ENCODE measurements at places on chromosomes 3 and 15.
A peak's percentile ranks its signal among the peaks of the same experiment; 100 is the strongest.

DNA sequence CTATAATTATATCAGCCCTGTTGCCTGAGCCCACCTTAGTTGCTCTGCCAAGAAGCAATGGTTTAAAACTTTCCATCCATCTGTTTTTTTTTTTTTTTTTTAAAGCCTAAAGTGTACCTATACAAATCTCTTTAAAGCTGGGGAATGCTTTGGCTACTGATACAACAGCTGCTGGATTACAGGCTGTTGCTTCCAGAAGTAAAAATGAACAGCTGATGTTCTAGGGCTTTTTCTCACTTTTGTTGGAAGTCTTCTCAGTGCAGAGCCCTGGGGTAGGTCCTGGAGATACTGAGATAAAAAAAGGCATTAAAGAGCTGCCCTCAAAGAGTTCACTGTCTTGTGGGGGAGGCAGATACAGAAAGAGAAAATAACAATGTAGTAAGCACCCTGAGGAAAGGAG is 218.1 kb downstream of the NLGN1 start:
- no peak for DNase-seq
- no peaks in the 10 kb centered on the region for H3K27me3 ChIP-seq
- H3K36me3 ChIP-seq = no peaks in the 10 kb centered on the region
- H3K27ac ChIP-seq = no peak overlapping the region

DNA sequence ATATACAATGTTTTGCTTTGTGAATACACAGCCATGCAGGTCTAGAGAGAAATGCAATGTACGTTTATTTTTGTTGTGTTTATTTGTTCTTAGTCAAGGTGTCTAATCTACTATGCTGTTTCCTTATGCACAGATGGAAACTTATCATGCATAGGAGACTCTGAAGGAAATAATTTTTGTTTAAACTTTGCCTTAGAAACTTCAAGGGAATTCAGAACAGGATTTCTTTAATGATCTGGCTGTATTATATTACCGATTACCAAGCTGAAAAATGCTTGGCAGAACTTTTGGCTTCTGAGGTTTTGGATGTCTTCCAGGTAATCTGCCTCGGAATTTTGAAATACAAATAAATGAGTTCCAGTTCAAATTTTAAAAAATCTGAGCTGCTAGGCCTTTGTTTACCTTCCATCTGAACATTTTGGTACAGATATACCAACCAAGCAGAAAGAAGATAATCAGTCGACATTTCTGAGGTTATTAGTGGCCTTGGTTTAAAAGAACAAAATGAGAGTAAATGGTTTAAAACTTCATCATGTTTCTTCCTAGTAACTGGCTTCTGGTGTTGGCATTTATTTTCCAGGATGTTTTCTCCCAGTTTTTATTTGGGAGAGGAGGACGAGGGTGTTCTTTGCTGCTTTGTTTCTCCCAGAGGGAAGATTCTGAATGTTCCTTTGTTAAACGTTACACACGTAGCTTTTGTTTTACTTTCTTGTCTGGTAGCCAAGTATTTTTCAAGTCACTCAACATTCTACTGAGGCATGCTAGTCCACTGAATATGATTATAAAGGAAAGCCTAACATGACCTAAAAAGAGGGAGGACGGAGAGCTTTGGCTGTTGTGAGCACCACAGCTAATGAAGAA is 421.8 kb upstream of the TBL1XR1 start:
- peak overlapping the region; percentile 64 for H3K27ac ChIP-seq
- H3K27me3 ChIP-seq = no peaks in the 10 kb centered on the region
- H3K36me3 ChIP-seq = no peaks in the 10 kb centered on the region
- peak overlapping the region; percentile 26 for H3K4me3 ChIP-seq
- peaks cover 52% of the 10 kb centered on the region for H3K4me1 ChIP-seq
- peak; percentile 91 for DNase-seq

- H3K4me3 ChIP-seq = peak overlapping the region; percentile 45
- peaks cover 51% of the 10 kb centered on the region for H3K4me1 ChIP-seq
- no peaks in the 10 kb centered on the region for H3K36me3 ChIP-seq
- H3K27ac ChIP-seq = peak overlapping the region; percentile 91
- no peaks in the 10 kb centered on the region for H3K27me3 ChIP-seq
These were observed 8.1 kb downstream of the CAV3 start for GRCh38 chr3:8741581-8742261.

DNA sequence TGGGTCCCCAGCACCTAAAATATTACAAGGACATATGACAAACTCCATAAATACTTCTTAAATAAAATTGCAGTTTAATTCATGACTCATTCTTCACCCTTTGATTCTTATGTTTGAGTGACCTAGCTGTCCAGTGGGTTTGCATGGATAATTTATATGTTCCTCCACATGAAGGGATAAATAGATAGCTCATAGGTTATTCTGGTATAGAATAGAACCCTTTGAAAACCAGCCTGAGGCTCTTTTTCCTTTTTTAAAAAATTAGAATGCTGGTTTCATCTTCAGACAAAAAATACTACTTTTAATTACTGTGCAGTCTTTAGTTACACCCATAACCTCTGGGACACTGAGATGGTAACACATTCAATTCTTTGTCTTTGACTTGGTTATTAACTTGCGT is 97.1 kb upstream of the SAMMSON start:
- no peak for DNase-seq
- no peak overlapping the region for H3K27ac ChIP-seq
- peaks cover 9% of the 10 kb centered on the region for H3K4me1 ChIP-seq
- no peaks in the 10 kb centered on the region for H3K36me3 ChIP-seq

DNA sequence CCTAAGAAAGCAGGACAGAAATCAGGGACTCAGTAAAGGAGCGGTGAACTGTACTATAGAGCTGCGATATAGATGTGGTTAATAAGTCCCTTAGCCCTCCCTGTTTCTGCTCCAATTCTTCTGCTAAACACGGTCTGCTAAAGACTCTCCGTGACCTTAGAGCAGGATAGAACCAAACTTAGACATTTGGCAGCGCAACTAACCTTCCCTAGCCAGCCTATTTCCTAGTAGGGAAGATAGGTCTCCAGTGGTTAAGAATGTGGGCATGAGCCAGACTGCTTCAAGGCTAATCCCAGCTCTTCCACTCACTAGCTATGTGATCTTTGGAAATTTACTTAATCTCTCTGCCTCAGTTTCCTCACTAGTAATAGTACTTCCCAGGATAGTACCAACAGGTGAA is 193.6 kb upstream of the IL12A start:
- no peak overlapping the region for H3K27ac ChIP-seq
- H3K36me3 ChIP-seq = no peaks in the 10 kb centered on the region
- DNase-seq = no peak
- H3K4me1 ChIP-seq = peaks cover 7% of the 10 kb centered on the region

GRCh38 chr3:68088636-68089035 is 434.2 kb upstream of the SUCLG2 start:
- no peak for DNase-seq
- no peaks in the 10 kb centered on the region for H3K27me3 ChIP-seq
- no peaks in the 10 kb centered on the region for H3K4me1 ChIP-seq
- no peak overlapping the region for H3K27ac ChIP-seq
- no peaks in the 10 kb centered on the region for H3K36me3 ChIP-seq

DNA sequence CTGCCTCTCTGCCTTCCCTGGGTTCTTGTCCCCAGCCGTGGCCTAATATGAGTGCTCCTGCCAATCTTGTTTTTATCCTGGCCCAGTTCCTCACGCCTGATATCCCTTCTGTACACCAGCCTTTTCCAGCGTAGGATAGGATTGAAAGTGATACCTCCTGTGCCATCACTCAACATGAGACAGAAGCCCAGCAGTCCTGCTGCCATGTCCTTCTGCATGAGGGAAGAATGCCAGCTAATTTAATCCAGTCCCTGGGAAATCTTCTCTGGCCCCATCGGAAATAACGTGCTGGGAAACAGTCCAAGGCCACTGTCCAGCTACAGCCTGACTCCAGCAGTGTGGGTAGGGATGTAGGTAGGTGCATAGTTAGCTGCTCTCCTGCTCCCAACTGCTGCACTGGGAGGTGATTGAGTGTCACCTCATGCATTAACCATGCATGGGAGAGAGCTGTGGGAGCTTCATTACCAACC is 92.0 kb upstream of the TPM1 start:
- no peak overlapping the region for H3K4me3 ChIP-seq
- H3K4me1 ChIP-seq = no peaks in the 10 kb centered on the region
- no peak for DNase-seq
- no peak overlapping the region for H3K27ac ChIP-seq
- no peaks in the 10 kb centered on the region for H3K27me3 ChIP-seq

- H3K4me3 ChIP-seq = no peak overlapping the region
- H3K36me3 ChIP-seq = no peaks in the 10 kb centered on the region
- peaks cover 48% of the 10 kb centered on the region for H3K4me1 ChIP-seq
- peak; percentile 80 for DNase-seq
These were observed 19.5 kb upstream of the TIMP4 start for GRCh38 chr3:12178091-12178820.

DNA sequence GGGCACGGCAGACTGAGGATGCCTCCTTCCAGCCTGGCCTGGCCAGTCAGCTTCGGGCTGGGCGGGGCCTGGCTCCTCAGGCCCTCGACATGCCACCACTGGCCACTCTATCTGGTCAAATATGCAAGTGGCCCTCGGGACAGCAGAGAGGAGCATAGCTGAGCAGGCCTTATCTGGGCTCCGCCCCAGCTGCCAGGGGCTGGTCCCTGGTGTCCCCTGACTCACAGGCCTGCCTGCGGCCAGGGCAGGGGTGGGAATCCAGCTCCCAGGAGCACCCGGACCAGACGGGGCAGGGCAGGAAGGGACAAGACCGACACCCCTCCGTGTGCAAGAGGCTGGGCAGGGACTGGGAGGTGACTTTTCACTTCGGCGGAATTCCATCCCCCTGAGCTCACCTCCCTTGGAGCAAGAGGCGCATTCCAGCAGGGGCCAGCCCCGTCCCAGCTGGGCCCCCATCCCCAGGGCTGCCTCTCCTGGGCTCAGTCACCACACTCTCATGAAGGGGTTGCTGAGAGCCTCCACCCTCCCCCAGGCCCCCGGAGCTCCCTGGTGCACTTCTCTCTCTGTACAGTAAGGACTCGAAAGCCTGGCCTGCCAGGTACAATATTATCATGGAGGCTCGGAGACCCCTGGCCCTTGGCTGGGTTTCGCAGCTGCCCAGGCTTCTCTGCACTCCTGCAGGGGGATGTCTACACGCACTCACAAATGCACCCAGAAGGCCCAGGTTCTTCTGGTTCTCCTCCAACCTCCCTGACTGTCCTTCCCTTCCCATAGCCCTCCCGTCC is 29.5 kb downstream of the WNT7A start:
- H3K27me3 ChIP-seq = no peaks in the 10 kb centered on the region
- H3K27ac ChIP-seq = peak overlapping the region; percentile 84
- H3K36me3 ChIP-seq = peaks cover 14% of the 10 kb centered on the region
- DNase-seq = peak; percentile 98
- H3K4me1 ChIP-seq = peaks cover 61% of the 10 kb centered on the region
- H3K4me3 ChIP-seq = no peak overlapping the region

GRCh38 chr3:2246873-2247648 is 148.4 kb downstream of the CNTN4 start:
- no peaks in the 10 kb centered on the region for H3K27me3 ChIP-seq
- no peaks in the 10 kb centered on the region for H3K4me1 ChIP-seq
- no peak overlapping the region for H3K27ac ChIP-seq
- H3K4me3 ChIP-seq = no peak overlapping the region
- no peaks in the 10 kb centered on the region for H3K36me3 ChIP-seq

- H3K36me3 ChIP-seq = no peaks in the 10 kb centered on the region
- no peak overlapping the region for H3K27ac ChIP-seq
- no peaks in the 10 kb centered on the region for H3K4me1 ChIP-seq
- DNase-seq = no peak
- H3K4me3 ChIP-seq = no peak overlapping the region
- H3K27me3 ChIP-seq = peaks cover 31% of the 10 kb centered on the region
These were observed 65.8 kb downstream of the NSMCE3 start for GRCh38 chr15:29203718-29204368.

DNA sequence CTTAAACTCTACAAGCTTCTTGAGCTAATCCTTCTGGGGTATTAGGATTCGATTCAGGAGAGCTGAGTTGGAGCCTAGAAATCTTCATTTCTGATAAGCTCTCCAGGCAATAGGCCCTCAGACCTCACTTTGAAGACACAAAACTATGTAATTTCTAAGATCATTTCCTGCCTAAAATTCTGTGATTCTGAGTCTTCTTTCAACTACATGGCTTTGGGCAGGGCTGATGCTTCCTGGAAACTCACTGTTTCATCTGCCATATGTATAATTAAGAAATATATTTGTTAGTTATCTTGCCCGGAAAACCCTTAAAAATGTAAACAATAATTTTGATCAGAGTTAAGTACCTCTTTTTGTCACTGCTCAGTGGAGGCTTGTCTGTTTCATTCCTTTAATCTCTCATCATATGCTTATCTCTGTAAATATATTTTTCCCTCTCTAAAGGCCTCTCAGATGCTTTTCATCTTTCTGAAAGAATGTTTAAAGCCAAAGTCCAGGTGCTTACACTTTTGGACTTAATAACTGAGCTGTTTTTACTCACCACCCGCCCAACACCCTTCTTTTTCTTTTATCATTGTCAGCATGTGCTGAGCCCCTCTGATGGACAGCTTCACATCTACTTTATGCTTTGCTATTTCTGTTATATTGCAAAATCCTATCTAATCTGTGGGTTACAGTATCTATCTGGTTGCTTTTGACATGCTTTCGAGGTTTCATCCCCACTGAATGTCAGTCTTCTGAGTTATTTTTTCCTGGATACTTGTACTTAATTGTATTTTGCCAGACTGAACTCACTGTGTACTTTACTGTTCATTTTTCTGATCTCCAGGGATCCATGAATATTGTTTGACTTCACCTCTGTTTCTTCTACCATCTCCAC is 38.2 kb downstream of the FILIP1L start:
- H3K4me1 ChIP-seq = peaks cover 27% of the 10 kb centered on the region
- H3K4me3 ChIP-seq = no peak overlapping the region
- H3K36me3 ChIP-seq = no peaks in the 10 kb centered on the region

- H3K4me3 ChIP-seq = no peak overlapping the region
- no peaks in the 10 kb centered on the region for H3K27me3 ChIP-seq
- H3K27ac ChIP-seq = no peak overlapping the region
- no peak for DNase-seq
- H3K36me3 ChIP-seq = no peaks in the 10 kb centered on the region
These were observed 263.8 kb downstream of the FEZF2 start for GRCh38 chr3:62109534-62109933.

GRCh38 chr3:13093687-13094086 is 20.5 kb upstream of the IQSEC1 start:
- no peaks in the 10 kb centered on the region for H3K27me3 ChIP-seq
- no peak overlapping the region for H3K4me3 ChIP-seq
- no peaks in the 10 kb centered on the region for H3K36me3 ChIP-seq
- H3K27ac ChIP-seq = no peak overlapping the region
- H3K4me1 ChIP-seq = peaks cover 15% of the 10 kb centered on the region

- peak; percentile 52 for DNase-seq
- no peaks in the 10 kb centered on the region for H3K4me1 ChIP-seq
- H3K4me3 ChIP-seq = no peak overlapping the region
These were observed 109.6 kb upstream of the FXR1 start for GRCh38 chr3:180802837-180803236.

- H3K4me1 ChIP-seq = peaks cover 29% of the 10 kb centered on the region
- H3K27ac ChIP-seq = peak overlapping the region; percentile 70
- H3K4me3 ChIP-seq = no peak overlapping the region
These were observed 37.8 kb downstream of the SLC24A1 start for GRCh38 chr15:65659502-65660052.

- H3K27me3 ChIP-seq = no peaks in the 10 kb centered on the region
- no peak overlapping the region for H3K27ac ChIP-seq
- DNase-seq = no peak
- H3K4me1 ChIP-seq = no peaks in the 10 kb centered on the region
- no peaks in the 10 kb centered on the region for H3K36me3 ChIP-seq
These were observed 25.0 kb upstream of the MUSTN1 start for GRCh38 chr3:52859686-52860423.
